Astrocyte of the spinal cord (primary cell): ENCODE measurements at places on chromosomes 1 and 21.

DNA sequence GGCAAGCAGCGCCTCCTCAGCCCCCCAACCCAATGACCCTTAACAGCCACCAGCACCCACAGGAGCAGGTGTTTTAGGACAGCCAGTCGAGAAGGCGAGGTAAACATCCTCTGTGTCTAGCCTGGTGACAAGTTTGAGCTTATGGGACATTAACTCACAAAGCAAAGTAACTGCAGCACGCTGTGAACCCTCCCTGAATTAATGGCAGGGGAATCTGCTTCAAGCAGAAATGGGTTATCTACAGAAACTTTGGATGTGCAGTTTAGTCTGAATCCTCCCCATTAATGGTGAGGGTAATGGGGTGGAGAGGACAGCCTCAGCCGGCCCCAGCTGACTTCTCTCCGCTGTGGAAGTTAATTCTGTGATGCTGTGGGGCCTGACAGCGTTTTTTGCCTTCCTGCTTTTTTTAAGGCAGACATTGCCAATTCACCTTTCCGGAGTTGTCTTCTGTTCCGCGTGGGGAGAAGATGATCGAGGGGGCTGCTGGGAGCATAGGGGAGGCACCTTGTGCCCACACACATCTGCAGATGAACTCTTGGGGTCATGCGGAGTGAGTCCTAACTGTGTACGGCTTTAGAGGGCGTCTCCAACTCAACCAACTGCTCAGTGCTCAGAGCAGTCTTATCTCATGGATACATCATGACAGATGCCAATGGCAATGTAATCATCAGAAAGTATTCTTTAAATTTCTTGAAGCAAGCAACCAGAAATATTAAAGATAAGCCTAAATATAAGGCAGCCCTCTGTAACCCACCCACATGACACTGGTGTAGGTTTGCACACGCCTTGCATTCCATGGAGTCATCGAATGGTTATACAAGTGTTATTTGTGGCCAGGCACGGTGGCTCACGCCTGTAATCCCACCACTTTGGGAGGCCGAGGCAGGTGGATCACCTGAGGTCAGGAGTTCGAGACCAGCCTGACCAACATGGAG is 41.0 kb downstream of the POFUT2 start:
- no peak for DNase-seq

DNA sequence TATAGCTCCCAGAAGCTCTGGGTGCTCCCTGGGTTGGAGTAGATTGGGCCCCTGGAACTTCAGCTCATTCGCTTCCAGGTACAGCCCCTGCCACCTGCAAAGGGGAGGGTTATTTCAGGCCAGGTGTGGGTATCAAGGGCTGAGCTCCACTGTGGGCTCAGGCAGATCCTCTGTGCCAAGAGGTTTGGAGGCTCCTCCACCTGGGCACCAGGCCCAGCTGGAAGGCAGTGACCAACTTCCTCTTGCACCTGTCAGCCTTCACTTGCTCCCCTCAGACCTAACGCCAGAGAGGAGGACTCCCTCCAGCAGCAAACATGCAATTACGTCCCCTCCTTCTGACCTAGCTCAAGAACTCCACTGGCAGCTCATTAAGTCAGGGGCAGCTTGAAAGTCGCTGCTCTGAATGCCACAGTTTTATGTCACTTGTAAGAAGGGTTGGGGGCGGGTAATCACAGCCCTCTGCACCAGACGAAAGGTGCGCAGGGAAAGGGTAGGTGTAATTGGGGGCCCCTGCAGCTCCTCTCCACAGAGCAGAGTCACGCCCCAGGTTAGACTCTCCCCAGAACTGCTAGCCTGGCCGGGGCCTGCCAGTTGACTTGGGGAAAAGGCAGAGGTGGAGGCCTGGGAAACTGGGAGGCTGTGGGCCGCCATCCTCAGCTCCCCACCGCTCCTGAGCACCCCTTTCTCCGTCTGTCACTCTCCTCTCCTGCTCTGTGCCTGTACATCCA is 125.0 kb upstream of the TMPRSS2 start:
- DNase-seq: no peak

- no peak for DNase-seq
Measured at GRCh38 chr1:192059407-192059806, 98.9 kb upstream of the RGS18 start.

GRCh38 chr1:3669971-3670431 is 17.7 kb downstream of the TP73 start:
- DNase-seq: no peak

DNA sequence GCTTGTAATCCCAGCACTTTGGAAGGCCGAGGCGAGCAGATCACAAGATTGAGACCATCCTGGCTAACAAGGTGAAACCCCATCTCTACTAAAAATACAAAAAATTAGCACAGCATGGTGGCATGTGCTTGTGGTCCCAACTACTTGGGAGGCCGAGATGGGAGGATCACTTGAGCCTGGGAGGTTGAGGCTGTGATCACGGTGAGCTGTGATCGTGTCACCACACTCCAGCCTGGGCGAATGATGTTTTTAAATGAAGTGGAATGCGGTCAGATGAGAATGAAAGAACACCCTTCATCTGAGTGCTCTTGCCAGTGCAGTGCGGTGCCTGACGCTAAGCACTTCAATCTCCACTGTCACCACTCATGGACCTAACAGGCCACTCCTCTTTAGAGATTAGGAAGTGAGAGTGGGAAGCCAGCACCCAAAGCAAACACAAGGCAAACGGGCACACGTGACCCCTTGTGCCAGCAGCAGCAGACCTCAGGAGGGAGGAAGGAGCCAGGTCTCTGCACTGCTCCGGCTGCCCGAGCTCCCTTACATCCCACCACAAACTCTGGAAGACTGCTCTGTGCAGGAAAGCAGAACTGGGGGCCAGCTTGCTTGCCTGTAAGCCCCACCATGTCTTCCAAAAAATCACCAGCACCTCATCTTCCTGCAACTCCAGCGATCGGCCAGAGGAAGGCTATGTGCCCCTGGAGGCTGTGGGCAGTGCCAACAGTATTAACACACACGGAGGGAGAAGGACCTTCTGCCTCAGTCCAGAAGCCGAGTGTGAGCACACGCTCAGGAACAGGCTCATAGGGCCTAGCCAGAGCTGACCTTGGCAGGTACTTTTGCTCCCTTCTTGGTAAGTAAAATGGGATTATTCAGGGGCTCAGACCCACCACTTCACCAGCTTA is 9.7 kb downstream of the CTNNBIP1 start:
- no peak for DNase-seq

GRCh38 chr1:41939194-41939593 is 20.5 kb upstream of the HIVEP3 start:
- no peak for DNase-seq

DNA sequence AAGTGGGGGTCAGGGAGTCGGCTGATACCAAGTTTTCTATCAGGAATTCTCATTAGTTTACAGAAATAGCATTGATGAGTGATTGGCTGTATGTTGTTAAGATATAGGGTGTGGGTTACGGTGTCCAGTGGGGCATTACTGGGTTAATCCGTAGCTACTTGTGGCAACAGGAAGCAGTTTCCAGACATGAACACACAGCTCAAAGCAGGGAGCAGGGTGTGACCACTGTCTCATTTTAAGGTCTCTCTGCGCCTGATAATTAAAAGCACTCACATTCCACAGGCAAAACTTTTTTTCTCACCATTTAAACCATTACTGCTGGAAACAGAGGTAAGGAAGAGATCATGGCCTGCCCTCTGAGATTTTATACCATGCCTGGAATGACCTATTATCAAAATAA is 114.9 kb downstream of the SIK1 start:
- no peak for DNase-seq

DNA sequence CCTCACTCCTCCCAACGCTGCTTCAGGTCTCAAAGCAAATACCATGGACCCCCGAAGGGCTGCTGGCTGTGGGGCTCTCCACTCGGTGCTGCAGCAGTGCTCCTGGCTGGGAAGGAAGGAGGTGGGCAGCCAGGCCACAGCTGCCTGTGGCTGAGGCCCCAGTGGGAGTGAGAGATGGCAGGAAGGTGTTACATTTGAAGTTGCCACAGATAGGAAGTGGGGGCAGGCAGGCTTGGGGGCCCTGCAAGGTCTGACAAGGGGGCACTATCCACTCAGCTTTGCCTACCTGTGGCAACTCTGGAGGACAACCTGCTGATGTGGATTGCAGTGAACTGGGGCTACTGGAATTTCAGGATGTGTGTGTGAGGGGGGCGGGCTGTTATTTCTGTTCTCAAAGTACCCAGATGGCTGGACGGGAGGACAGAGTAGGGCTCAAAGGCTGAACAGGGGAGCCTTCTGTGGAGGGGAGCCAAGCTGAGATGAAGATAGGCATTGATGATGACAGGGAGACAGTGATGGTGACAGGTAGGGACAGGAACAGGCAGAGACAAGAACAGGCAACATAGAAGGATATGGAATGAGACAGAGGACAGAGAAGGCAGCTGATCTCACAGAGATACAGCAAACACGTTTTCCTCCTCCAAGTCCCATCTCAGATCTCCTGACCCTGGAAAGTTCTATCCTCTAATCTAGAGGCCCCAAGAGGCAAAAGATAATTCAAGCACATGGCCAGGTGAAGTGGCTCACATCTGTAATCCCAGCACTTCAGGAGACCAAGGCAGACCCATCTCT is 1.8 kb downstream of the ZNF683 start:
- DNase-seq: no peak

DNA sequence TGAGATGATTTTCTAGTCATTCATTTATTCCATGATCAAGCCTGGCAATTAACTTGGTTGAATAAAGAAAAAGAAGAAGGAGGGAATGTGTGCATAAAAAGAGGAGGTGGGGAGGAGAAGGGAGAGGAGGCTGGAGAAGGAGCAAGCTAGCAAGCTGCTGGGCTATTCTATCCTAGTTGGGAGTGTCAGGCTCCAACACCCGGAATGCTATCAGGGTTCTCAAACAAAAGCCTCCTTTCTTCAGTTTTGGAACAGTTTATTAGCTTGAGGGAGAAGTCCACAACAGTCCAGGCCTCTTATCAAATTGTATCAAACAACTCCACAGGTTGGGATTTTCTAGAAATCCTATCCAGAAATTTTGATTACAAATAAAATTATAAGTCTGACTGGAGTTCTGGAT is 80.0 kb downstream of the BCAR3 start:
- DNase-seq: no peak

GRCh38 chr1:159071970-159072582 is 4.5 kb downstream of the AIM2 start:
- peak; percentile 72 for DNase-seq

- no peak for DNase-seq
Measured at GRCh38 chr1:208684192-208684591, 440.0 kb upstream of the PLXNA2 start.

- DNase-seq: peak; percentile 52
Measured at GRCh38 chr1:172883844-172884243, 166.9 kb downstream of the TNFSF18 start.

DNA sequence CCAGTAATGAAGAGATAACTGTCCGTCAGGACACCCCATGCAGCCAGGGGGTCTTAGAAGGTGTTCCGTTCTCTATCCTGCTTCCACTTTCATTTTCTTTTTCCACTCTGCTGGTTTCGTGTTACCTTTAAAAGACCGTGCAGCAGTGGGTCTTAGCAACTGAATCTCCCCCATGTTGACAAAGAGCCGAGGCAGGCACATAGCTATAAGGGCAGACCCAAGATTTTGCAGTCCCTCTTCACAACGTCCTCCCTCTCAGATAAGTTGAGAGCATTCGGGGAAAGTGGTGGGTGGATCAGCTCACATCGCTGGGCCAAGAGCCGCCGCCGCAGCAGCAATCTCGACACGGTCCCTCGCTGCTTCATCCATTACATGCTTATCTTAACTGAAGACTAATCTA is 355.5 kb downstream of the LMO4 start:
- peak; percentile 63 for DNase-seq

DNA sequence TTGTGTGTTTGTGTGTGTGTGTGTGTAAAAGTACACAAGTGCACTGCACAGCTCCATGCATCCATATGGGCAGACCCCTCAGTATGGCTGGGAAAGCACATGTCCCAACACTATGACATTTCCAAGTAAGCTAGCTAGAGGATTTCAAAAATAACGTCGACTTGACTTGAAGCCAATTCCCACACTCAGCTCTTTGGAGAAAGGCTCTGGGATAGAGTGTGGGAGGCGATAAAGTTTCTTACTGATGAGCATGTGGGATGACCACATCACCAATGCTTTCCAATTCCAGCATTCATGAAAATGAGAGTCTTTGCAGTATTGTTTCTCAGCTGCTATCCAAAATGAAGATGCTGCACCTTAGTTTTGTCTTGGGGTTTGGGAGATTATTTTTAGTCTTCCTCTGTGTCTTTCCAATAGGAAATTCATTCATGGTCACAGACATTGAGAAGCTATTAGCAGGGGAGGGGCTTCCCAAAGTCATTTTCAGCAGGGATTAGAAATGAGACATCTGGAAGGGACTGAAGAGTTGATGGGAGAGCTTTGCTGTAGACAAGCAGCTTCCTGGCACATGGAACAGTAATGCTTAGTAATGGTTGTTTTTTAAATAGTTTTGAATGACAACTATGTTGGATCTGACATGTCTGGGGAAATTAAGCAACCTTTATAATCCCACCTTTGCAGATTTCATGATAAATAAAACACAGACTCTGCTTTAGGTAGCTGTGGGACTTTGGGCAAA is 143.5 kb downstream of the ASTN1 start:
- DNase-seq: no peak

- no peak for DNase-seq
Measured at GRCh38 chr1:246951413-246951812, 19.7 kb upstream of the AHCTF1 start.

DNA sequence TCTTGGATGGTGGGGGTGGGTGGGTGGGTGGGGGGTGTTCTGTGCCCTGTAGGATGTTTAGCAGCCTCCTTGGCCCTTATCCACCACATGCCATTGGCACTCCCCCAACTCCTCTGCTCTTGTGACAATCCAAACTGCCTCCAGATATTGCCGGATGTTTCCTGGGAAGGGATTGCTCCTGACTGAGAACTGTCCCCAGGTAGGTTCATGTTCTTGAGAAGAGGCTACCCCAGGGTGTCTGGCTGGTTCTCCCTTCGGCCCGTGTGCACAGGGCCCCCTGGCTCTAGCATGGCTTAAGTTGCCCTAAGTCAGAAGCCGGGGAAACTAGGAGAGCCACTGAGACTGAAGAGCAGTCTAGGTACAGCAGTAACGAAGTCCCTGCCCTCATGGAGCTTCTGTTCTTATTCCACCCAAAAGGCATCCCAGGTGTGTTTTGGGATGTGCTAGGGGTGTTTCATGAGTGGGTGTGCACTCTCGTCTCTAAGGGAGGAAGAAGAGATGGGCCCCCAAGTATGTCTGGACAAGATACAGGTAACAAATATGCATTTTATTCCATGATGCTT is 19.8 kb upstream of the THRAP3 start:
- DNase-seq: no peak

DNA sequence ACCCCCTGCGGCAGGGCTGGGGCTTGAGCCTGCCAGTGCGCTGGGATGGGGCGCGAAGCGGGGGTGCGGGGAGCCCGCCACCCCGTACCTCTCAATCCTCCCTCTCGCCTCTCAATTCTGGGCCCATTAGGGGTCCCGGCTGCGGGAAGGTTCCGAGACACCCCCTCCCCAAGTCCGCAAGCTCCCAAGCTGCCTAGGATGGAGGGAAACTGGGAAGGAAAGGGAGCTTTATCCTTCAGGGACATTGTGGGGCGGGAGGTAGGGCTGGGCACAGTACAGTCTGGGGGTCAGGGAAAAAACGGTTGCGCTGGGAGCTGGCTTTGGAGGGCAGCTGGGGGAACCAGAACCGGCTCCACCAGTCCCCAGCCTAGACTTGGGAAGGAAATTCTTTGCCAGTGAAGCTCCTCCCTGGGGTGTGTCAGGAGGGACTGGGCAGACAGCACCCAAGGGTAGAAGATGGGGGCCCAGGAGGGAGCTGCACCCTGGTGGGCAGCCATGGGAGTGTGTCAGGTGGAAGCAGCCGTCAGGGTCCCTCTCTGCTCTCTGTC is 904 bp downstream of the GJB3 start:
- no peak for DNase-seq

GRCh38 chr1:151802372-151802771 is 2.8 kb downstream of the LINGO4 start:
- no peak for DNase-seq

GRCh38 chr1:58764294-58764978 is 19.4 kb downstream of the JUN start:
- peak; percentile 85 for DNase-seq
